Activated CD8-positive, alpha-beta T cell treated with anti-CD3 and anti-CD28 coated beads for 36 hours (primary cell): ENCODE measurements at places on chromosomes 6 and 20.

DNA sequence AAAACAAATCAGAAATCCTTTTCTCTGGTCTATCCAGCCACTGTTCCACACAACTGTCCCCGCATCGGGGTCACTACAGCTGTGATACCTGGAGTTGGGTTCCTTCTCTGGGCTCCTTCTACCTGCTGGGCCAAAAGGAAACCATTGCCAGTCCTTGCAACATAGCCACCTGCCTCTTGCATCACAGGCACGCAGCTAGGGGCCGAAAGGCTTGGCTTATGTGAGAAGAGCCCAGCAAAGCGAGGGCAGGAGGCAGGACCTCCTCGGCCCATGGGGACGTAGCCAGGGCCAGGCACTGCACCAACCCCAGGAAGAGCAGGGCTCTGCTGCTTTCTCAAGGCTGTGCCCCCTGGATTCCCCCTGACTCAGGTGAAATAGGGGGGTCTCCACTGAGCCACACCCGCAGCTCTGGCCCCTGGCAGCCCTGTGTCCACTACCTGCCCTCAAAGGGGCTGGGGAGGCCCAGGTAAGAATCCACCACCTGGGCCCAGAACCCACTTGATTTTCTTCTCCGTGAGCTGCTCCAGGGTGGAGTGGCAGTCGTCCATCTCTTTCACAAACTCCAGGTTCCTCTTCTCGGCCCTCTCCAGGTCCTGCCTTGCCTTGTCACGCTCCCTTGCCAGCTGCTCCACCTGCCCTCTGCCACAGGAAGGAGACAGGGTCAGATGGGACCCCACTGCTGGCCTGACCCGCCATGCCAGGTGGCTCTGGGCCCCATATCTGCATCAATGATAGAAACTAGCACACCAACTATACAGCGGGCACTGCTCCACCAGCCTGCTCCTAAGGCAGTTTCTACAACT, 88.9 kb downstream of the GINS1 start:
- no peaks in the 10 kb centered on the region for H3K4me1 ChIP-seq

DNA sequence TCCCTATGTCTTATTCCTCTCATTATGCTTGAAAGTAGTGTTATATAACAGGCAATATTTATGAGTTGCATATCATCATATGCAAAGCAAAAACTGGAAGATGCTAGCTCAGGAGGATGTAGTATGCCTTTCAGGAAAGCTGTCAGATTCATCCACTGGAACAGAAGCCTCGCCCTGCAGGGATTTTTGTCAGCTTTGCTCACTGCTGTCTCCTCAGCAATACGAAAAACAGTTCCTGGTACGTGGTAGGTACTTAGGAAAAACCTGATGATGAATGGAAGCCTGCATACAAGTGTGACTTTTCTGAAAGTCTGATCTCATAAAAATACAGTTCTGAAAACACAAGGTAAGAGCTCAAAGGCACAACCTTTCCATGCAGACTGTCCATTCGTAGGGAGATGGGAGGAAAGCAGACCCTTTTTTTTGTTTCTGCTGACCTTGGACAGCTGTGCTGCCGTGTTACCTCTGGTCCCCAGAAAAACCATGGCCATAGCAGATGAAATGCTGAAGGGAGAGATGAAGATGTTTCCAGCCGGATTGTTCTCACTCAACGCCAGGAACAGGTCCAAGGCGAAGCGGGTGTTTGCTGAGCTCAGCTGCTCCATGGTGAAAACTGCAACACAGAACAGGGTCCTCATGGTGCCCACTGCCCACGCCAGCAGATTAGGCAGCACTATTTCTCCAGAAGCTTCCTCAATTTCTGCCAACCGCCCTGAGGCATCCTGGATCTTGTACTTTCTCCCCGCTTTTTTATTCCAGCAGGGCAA, 1.5 kb downstream of the SERPINB1 start:
- H3K27ac ChIP-seq, result peak overlapping the region; percentile 28
- peak overlapping the region; percentile 85 for H3K4me3 ChIP-seq
- H3K4me1 ChIP-seq, result peaks cover 62% of the 10 kb centered on the region
- no peaks in the 10 kb centered on the region for H3K27me3 ChIP-seq
- DNase-seq, result no peak

DNA sequence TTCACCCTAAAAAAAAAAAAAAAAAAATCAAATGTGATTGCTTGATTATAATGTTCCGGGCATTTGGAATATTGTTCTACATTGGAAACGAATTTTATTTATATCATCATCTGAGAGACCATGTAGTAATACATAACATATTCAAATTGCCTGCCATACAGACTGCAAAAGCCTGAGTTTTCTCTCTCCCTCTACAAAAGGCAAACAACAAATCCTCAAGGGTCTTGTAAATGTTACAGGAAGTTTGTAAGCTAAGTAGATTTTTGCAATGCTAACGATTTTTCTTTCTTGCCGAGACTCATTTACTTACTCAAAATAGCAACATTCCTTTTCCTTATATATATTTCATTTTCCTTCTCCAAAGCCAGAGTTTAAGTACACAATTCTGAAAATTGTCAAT, 49.0 kb upstream of the HTR1E start:
- no peaks in the 10 kb centered on the region for H3K36me3 ChIP-seq
- no peaks in the 10 kb centered on the region for H3K4me1 ChIP-seq
- no peaks in the 10 kb centered on the region for H3K27me3 ChIP-seq
- DNase-seq, result no peak
- H3K27ac ChIP-seq, result no peak overlapping the region
- no peak overlapping the region for H3K4me3 ChIP-seq

GRCh38 chr6:52061481-52061880, 25.9 kb downstream of the PKHD1 start:
- no peaks in the 10 kb centered on the region for H3K27me3 ChIP-seq
- H3K36me3 ChIP-seq, result no peaks in the 10 kb centered on the region
- H3K27ac ChIP-seq, result no peak overlapping the region
- H3K4me3 ChIP-seq, result no peak overlapping the region
- H3K4me1 ChIP-seq, result peaks cover 13% of the 10 kb centered on the region
